ENCODE measurements at places on chromosomes 7 and 10.

- DNase-seq = no peak
Observed at GRCh38 chr7:47982610-47983009, 3.2 kb upstream of the HUS1 start.

- no peak for DNase-seq
Observed at GRCh38 chr7:150428671-150429451, 21.6 kb upstream of the GIMAP8 start.

DNA sequence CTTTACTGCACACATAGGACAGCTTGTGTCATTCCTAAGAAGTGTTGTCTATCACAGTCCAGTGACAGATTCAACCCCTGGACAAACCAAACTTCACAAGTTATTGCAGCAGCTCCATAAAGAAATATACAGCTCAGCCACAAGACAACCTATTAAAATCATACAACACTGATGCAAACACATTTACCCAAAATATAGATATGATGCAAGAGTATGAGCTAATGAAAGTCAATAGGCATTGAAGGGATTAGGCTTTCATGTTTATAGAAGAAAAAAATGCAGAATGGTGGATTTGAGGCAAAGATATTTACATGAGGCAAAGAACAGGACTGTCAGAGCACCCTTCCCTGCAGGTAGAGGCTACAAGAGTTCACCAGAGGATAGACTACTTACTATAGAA is 14.9 kb upstream of the RAPGEF5 start:
- no peak for DNase-seq

GRCh38 chr7:151629713-151630272 is 110.1 kb upstream of the RHEB start:
- no peak for DNase-seq

DNA sequence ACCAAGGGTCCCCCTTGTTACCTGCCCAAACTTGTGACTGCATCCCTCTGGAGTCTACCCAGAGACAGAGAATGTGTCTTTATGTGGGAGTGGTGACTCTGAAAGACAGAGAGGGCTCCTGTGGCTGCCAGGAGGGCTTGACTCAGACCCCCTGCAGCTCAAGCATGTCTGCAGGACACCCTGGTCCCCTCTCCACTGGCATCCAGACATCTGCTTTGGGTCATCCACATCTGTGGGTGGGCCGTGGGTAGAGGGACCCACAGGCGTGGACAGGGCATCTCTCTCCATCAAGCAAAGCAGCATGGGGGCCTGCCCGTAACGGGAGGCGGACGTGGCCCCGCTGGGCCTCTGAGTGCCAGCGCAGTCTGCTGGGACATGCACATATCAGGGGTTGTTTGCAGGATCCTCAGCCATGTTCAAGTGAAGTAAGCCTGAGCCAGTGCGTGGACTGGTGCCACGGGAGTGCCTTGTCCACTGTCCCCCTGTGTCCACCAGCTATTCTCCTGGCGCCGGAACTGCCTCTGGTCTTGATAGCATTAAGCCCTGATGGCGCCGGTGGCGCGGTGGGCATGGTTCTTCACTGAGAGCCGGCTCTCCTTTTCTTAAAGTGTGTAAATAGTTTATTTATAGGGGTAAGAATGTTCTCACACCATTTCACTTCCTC is 19.4 kb upstream of the SH2D4B start:
- DNase-seq = no peak

- DNase-seq = no peak
Observed at GRCh38 chr7:22117222-22117621, 171.5 kb upstream of the CDCA7L start.

GRCh38 chr7:71419546-71420337 is 287.8 kb downstream of the GALNT17 start:
- no peak for DNase-seq
